ENCODE measurements at places on chromosomes 5 and 9. TPM values are rescaled to one million over a fixed set of nuclear protein-coding genes. Genes with fewer than 3 reads are reported as not detected.

- no peaks in the 10 kb centered on the region for H3K4me1 ChIP-seq
- H3K27me3 ChIP-seq: no peaks in the 10 kb centered on the region
- no peak overlapping the region for H3K27ac ChIP-seq
- H3K4me3 ChIP-seq: no peak overlapping the region
Measured at GRCh38 chr9:109426626-109427402, 71.3 kb downstream of the PTPN3 start.

GRCh38 chr9:1994180-1994579 lies 21.0 kb upstream of the SMARCA2 start:
- no peaks in the 10 kb centered on the region for H3K36me3 ChIP-seq
- no peak overlapping the region for H3K4me3 ChIP-seq
- no peak for DNase-seq
- no peak overlapping the region for H3K27ac ChIP-seq
- no peaks in the 10 kb centered on the region for H3K27me3 ChIP-seq
- H3K4me1 ChIP-seq: no peaks in the 10 kb centered on the region

- no peaks in the 10 kb centered on the region for H3K36me3 ChIP-seq
- H3K4me3 ChIP-seq: no peak overlapping the region
- no peaks in the 10 kb centered on the region for H3K27me3 ChIP-seq
- no peak overlapping the region for H3K27ac ChIP-seq
Measured at GRCh38 chr9:84492366-84493159, 152.0 kb upstream of the SLC28A3 start.

DNA sequence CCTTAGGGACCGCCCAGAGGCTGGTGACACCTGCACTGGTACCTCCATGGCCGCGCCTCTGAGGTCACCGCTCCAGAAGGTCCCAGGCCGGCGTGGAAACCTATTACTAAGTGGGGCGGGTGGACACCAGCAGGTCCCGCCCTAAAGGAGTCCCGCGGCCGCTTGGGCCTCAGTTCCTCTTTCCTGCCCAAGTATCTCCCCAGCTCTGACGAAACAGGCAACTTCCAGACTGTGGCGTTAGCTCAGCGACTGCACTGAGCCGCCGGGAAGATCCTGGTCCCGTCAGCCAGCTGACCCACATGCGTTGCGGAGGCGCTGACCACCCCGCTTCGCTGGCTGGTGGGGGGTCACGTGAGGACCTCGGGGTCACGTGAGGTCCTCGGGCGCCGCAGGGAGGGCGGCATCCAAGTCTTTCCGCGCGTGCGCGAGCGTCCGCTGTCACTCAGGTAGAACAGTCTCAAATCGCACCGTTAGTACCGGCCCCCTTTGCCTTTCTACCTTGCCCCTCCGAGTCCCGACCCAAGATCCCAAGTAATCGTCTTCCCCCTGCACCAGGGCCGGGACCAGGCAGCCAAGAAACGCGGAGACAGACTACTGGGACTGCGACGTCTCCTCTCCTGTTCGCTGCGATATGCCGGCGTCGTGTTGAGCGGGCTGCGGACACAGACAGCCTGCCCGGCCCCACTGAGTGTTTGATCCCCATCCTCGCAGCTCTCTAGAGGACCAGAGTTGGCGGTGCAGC lies 53.7 kb upstream of the KDM4C start:
- DNase-seq: peak; percentile 96
- peak overlapping the region; percentile 63 for H3K4me3 ChIP-seq
- no peaks in the 10 kb centered on the region for H3K27me3 ChIP-seq
- H3K27ac ChIP-seq: peak overlapping the region; percentile 93
- H3K36me3 ChIP-seq: no peaks in the 10 kb centered on the region

GRCh38 chr5:1536871-1537602 lies 13.3 kb upstream of the LPCAT1 start:
- no peak for DNase-seq
- no peak overlapping the region for H3K27ac ChIP-seq
- H3K4me1 ChIP-seq: peaks cover 7% of the 10 kb centered on the region
- no peaks in the 10 kb centered on the region for H3K36me3 ChIP-seq
- H3K27me3 ChIP-seq: no peaks in the 10 kb centered on the region

GRCh38 chr9:127912882-127913281 lies 4.0 kb downstream of the ST6GALNAC4 start:
- DNase-seq: peak; percentile 75
- H3K4me3 ChIP-seq: no peak overlapping the region
- H3K27ac ChIP-seq: peak overlapping the region; percentile 37
- no peaks in the 10 kb centered on the region for H3K27me3 ChIP-seq
- peaks cover 7% of the 10 kb centered on the region for H3K36me3 ChIP-seq
- peaks cover 39% of the 10 kb centered on the region for H3K4me1 ChIP-seq

GRCh38 chr5:168269937-168270330 lies 21.5 kb upstream of the WWC1 start:
- H3K4me3 ChIP-seq: no peak overlapping the region
- peak overlapping the region; percentile 15 for H3K27ac ChIP-seq
- peaks cover 19% of the 10 kb centered on the region for H3K4me1 ChIP-seq
- H3K27me3 ChIP-seq: no peaks in the 10 kb centered on the region
- no peak for DNase-seq
- H3K36me3 ChIP-seq: no peaks in the 10 kb centered on the region

- H3K27me3 ChIP-seq: no peaks in the 10 kb centered on the region
- no peak overlapping the region for H3K4me3 ChIP-seq
- no peaks in the 10 kb centered on the region for H3K36me3 ChIP-seq
- no peak for DNase-seq
- no peaks in the 10 kb centered on the region for H3K4me1 ChIP-seq
- H3K27ac ChIP-seq: no peak overlapping the region
Measured at GRCh38 chr5:177438468-177438867, 8.1 kb upstream of the PRR7 start.

- H3K36me3 ChIP-seq: peaks cover 14% of the 10 kb centered on the region
- no peak overlapping the region for H3K27ac ChIP-seq
- DNase-seq: no peak
- H3K4me3 ChIP-seq: no peak overlapping the region
- peaks cover 27% of the 10 kb centered on the region for H3K4me1 ChIP-seq
- H3K27me3 ChIP-seq: no peaks in the 10 kb centered on the region
Measured at GRCh38 chr9:95481000-95481399, 35.8 kb downstream of the PTCH1 start.

- H3K36me3 ChIP-seq: no peaks in the 10 kb centered on the region
- H3K4me1 ChIP-seq: peaks cover 8% of the 10 kb centered on the region
- H3K4me3 ChIP-seq: no peak overlapping the region
- no peaks in the 10 kb centered on the region for H3K27me3 ChIP-seq
- H3K27ac ChIP-seq: no peak overlapping the region
- no peak for DNase-seq
Measured at GRCh38 chr9:38226491-38226951, 157.5 kb upstream of the SHB start.

DNA sequence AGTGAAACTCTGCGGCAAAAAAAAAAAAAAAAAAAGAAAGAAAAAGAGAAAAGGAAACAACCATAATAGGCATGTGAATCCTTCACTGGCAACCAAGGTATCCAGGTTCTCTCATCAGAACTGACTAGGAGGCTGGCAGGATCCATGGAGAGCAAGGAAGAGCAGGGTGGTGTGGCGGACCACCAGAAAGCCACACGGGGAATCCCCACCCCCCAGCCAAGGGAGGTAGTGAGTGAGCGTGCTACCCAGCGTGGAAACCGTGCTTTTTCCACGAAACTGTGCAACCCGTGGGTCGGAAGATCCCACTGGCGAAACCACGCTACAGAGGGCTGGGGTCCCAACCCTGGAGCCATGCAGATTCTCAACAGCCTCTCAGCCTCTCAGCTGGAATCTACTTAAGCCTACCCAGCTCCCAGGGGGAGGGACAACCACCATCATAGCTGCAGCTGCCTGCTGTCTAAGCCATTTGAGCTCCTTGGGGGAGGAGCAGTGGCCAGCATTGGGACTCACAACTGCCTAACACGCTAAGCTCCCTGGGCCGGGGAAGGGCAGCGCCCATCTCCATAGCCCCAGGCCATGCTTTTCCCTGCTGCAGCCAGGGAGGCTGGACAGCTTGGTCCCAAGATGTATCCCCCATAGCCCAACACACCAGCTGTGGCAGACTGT lies 91.6 kb downstream of the PRELID2 start:
- H3K27ac ChIP-seq: no peak overlapping the region
- H3K27me3 ChIP-seq: no peaks in the 10 kb centered on the region

DNA sequence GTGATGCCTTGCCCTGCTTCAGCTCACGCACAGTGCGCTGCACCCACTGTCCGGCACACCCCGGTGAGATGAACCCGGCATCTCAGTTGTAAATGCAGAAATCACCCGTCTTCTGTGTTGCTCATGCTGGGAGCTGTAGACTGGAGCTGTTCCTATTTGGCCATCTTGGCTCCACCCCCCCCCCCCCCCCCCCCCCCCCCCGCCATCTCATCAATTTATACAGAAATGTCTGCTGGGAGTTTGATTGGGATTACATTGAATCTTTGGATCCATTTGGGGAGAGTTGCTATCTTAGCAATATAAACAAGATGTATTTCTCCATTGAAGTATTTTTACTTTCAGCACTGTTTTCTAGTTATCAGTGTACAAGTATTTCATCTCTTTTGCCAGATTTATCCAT lies 55.2 kb downstream of the RIC1 start:
- no peak overlapping the region for H3K4me3 ChIP-seq
- H3K4me1 ChIP-seq: no peaks in the 10 kb centered on the region
- no peaks in the 10 kb centered on the region for H3K36me3 ChIP-seq
- no peak overlapping the region for H3K27ac ChIP-seq
- no peaks in the 10 kb centered on the region for H3K27me3 ChIP-seq

DNA sequence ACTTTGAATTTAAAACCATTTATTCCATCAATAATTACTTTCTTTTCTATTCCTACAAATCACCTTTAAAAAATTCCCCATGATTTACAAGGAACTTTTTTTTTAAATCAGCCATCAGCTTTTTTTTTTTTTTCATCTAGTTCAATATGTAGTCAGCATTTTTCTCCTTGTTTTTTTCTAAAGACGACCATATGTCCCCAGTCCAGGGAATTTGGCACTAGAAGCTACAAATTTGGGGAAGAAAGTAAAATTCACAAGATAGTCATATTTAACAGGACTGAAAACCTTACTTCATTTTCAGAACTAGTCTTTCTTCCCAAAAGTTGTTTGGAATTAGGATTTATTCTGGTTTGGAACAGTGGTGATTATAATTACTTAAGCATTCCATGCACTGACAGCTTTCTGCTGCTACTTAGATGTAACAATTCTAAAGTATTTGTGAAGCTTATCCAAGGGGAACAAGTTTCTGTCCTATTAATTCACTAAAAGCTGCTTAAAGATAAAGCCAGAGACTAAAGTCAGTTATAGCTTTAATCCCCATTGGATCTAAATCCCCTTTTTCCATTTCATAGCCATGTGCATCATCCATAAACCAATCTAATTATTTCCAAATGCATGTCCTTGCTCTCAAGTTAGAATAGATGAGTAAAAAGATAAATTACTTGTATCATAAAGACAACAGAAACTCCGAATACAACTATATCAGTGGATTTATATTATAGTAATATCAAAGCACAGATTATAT lies 7.4 kb upstream of the SNCAIP start:
- no peak overlapping the region for H3K27ac ChIP-seq
- no peaks in the 10 kb centered on the region for H3K4me1 ChIP-seq
- no peak overlapping the region for H3K4me3 ChIP-seq
- H3K27me3 ChIP-seq: no peaks in the 10 kb centered on the region
- DNase-seq: no peak

DNA sequence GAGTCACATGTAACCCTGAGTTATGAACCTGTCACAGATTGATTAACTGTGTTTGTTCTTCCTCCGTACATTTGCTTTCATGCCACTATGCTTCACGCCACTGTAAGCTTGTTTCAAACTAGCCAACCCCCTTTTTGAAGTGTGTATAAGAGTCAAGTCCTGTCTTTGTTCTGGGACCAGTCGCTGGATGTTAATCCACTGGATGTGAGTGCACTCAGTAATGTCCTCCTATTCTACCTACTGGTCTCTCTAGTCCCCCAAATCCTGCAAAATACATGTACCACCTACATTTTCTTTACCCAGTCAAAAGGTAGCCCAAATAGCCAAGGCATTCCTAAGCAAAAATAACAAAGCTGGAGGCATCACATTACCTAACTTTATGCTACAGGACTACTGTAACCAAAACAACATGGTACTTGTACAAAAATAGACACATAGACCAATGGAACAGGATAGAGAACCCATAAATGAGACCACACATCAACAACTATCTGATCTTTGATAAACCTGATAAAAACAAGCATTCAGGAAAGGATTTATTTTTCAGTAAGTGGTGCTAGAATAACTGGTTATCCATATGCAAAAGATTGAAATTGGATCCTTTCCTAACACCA lies 1139.1 kb upstream of the SEMA6A start:
- H3K36me3 ChIP-seq: no peaks in the 10 kb centered on the region
- DNase-seq: no peak
- no peak overlapping the region for H3K27ac ChIP-seq
- no peaks in the 10 kb centered on the region for H3K4me1 ChIP-seq
- H3K27me3 ChIP-seq: no peaks in the 10 kb centered on the region

DNA sequence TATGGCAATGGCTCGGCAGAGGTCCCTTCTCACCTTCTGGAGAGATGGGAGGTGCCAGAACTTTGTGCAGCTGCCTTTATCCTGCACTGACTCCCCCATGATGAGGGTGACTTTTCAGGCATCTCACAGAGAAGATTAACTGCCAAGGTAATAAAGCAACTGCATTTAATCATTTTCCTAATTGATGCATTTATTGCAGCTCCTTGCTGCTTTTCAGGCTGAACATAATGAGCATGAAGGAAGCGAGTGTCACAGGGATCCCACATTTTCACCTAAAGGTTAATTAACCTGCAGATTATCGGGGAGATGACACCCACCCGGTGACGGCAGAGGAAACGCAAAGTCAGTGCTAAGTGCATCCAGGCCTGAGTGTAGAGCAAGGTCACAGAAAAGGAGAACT lies 154.3 kb downstream of the ICE1 start:
- H3K4me1 ChIP-seq: no peaks in the 10 kb centered on the region
- H3K36me3 ChIP-seq: no peaks in the 10 kb centered on the region
- no peak for DNase-seq
- H3K4me3 ChIP-seq: no peak overlapping the region
- no peak overlapping the region for H3K27ac ChIP-seq

- no peak overlapping the region for H3K4me3 ChIP-seq
- peak; percentile 30 for DNase-seq
- H3K36me3 ChIP-seq: no peaks in the 10 kb centered on the region
- H3K27me3 ChIP-seq: no peaks in the 10 kb centered on the region
Measured at GRCh38 chr5:59724482-59725391, 168.8 kb downstream of the PDE4D start.

DNA sequence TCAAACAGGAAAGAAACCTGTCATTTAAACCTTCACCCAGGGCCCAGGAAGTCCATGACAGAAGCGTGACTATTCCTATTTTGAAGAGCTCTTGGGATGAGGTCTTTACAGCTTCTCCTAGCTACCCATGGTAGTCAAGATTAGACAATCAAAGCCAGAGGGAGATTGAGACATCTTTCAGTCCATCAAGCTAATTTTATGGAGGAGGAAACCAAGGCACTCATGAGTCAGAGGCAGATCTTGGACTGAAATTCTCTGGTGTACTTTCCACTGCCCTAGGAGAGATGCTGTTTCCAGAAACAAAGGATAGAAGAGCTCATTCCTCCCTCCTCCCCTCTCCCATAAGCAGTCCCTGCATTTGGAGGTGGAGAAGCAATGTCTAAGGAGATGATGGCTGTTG lies 9.2 kb downstream of the TNFSF8 start:
- no peaks in the 10 kb centered on the region for H3K27me3 ChIP-seq
- H3K4me3 ChIP-seq: no peak overlapping the region
- no peak for DNase-seq
- no peak overlapping the region for H3K27ac ChIP-seq

GRCh38 chr5:139597134-139597533 lies 36.0 kb downstream of the UBE2D2 start:
- peaks cover 14% of the 10 kb centered on the region for H3K4me1 ChIP-seq
- no peak overlapping the region for H3K27ac ChIP-seq
- no peaks in the 10 kb centered on the region for H3K27me3 ChIP-seq
- no peak for DNase-seq

RABEPK gene
- 4.3 TPM for total RNA-seq

IQGAP2 gene
- total RNA-seq: 41.2 TPM

GKAP1 gene
- total RNA-seq: 8.2 TPM

GNA14 gene
- total RNA-seq: 5.3 TPM

EQTN gene
- not detected for total RNA-seq

FOXD1 gene
- total RNA-seq: not detected

NTNG2 gene
- 2.0 TPM for total RNA-seq
